Activated CD4-positive, alpha-beta T cell treated with anti-CD3 and anti-CD28 coated beads for 4 hours (primary cell): ENCODE measurements at places on chromosomes 16 and 17.

DNA sequence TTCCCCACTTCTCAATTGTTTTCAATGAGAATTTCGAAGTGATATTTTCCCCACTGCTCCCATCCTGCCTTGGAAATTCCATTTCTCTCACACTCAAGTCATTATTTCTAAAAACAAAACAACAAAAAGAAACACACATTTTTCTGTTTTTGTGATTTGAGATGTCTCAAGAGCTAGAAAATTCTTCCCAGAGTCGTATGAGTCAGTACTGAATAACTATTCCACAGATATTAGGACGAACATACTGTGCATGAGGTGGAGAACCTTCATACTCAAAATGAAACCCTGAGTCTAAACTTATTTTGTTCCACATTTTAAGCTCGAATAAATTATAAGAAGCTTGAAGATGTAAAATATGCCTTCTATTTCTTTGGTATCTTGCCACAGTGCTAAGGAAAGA is 204.6 kb downstream of the SLC39A11 start:
- no peak for DNase-seq

- DNase-seq: no peak
Observed at GRCh38 chr16:86075839-86076440, 177.0 kb downstream of the IRF8 start.

- no peak for DNase-seq
Observed at GRCh38 chr17:688100-688989, 26.3 kb downstream of the VPS53 start.

- DNase-seq: no peak
Observed at GRCh38 chr17:17043461-17044271, 1.4 kb downstream of the MPRIP start.

DNA sequence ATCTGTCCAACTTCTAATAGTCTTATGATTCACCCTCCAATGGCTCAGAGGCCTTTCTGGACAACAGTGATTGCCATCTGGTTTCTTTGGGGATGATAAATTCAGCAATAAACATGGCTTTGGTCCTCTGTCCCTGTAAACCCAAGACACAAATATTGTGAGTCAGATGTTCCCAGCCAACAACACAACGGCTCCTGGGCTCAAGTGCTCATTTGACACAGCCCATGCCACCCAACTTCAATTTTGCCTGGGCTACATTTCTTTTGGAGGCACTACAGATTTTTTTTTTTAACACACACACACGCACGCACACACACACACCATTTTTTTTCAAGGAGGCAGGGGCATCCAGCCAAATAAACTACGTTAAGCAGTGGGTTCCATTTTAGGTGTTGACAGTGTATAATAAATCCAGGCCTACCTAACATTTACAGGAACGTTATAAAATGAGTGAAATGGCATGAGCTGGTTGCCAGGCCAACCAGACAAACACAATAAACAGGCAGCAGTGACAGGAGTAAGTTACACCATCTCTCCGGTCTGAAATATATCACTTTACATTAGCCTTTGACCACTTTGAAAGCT is 939.9 kb upstream of the SOX9 start:
- no peak for DNase-seq

GRCh38 chr17:39973496-39973895 is 7.1 kb upstream of the PSMD3 start:
- no peak for DNase-seq

DNA sequence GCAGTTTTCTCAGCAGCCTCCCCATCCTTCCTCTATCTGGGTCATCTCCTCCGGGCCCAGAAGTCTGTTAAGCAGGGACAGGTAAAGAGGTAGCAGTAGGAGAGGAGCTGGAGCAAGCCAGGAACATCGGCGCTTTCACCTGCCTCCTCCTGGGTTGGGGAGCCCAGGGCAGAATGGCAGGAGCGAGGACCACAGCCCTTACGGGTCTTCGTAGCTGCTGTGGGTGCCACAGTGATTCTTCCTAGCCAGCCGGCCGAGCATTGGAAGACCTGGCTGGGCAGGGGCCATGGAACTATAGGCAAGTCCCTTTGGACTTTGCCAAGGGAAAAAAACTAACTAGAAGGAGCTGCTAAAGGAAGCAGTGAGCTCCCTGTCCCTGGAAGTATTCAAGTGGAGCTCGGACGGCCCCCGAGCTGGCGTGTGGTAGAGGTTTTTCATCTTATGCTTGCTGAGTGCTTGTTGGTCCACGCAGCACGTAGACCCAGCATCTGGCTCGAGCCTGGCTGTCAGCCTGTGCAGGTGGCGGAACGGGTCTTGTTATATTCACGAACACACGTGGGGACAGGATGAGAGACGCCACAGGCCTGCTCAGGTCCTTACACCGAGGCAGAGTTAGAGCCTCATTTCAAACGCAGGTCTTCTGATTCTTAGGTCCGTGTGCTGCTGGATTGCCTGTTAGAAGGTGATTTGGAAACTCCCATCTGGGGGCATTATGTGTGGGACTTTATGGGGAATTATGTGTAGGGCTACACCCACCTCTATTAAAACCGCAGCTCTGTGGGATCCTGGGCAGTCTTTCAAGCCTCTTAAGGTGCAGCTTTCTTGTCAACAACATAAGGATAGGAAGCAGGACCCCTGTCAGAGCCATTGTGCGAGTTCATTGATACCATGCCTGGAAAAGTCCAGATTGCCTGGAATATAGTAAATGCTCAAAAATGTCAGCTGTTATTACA is 54.8 kb downstream of the OR1D5 start:
- DNase-seq: no peak

GRCh38 chr17:512926-513325 is 160.3 kb upstream of the RPH3AL start:
- DNase-seq: no peak

GRCh38 chr16:11414815-11415775 is 69.8 kb downstream of the RMI2 start:
- DNase-seq: no peak

DNA sequence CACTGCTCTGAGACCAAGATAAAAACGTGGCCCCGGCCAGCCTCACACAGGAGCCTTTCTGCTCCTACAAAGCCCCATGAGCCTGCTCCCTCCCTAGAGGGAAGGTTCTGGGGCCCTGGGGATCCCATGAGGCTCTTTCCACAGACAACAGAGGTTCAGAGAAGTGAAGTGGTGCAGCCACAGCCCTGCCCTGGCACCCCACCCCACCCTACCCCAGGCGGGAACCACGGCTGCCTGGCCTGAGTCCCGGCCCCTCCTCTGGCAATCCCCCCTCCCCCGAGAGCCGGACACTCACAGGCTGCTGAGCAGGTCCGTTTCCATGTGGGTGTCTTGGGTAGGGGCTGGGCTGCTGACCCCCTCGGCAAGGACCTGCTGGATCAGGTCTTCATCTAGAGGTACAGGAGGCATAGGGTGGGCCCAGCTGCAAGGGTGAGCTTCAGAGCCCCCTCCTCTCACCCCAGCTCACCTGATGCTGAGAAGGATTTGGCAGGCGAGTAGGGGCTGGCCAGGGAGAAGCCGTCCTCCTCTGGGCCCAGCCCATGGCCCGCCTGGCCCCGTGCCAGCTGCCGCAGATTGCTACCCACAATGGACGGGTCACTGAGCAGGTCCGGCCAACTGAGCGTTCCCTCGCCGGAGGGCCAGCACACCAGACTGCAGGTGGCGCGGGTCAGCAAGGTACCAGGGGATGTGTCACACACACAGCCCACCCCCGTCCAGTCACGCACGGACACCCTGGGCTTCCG is 38.7 kb downstream of the PKD1 start:
- no peak for DNase-seq

- DNase-seq: no peak
Observed at GRCh38 chr17:76820039-76820438, 48.2 kb upstream of the MGAT5B start.

- no peak for DNase-seq
Observed at GRCh38 chr17:38705523-38705802, 390 bp downstream of the MLLT6 start.

DNA sequence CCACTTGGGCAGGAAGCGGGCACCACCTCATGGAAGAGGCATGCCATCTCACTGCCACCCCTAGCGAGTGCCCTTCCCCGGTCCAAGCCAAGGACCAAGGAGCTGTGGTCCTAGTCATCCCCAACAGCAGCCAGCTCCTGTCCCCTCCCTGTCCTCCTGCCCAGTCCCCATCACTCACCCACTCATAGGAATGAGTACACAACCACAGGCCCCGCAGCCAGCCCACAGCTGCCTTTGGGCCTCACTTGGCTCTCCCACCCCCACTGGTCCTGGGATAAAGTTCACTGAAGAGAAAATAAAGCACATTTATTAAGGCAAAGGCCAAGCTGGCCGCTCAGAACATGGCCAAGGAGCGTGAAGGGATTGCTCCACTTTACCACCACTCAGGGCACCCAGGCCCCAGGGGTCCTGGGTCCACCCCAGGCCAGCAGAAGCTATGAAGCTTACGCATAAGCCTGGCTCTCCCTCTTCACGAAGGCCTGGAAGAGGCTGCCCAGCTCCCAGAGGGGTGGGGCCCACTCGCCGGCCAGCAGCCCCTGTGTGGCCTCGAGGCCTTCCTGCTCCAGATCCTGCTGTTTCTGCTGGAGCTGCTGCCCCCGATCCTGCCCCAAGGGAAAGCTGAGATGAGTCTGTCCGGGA is 3.6 kb downstream of the SCRN2 start:
- DNase-seq: no peak

DNA sequence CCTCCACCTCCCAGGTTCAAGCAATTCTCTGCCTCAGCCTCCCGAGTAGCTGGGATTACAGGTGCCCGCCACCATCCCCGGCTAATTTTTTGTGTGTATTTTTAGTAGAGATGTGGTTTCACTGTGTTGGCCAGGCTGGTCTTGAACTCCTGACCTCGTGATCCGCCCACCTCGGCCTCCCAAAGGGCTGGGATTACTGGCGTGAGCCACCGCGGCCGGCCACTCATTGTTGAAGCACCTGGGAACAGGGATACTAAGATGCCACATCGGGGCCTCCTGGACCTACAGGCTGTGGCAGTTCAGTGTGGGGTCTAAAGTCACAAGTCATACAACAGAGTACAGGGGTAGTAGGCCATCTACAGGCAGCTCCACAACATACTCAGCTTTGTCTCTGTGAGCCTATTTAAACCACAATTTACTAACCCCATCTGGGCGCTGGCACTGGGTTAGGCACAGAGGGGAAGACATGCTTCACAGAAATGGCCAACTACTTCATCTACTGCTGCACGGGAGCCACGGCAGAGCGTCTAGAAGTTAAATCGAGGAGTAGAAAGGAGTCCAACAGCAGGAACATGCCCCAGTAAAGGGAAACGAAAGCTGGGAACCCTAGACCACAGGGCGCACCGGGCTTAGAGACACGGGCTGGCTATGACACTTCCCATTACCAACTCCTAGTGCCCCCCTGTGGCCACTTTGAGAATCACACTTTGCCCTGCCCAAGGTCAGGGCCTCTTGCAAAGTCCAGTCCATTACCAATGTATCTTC is 4.3 kb downstream of the VAMP2 start:
- DNase-seq: peak; percentile 87

- no peak for DNase-seq
Observed at GRCh38 chr16:85335584-85336491, 223.6 kb upstream of the CIBAR2 start.

GRCh38 chr16:88315543-88316105 is 67.1 kb upstream of the ZNF469 start:
- DNase-seq: no peak

DNA sequence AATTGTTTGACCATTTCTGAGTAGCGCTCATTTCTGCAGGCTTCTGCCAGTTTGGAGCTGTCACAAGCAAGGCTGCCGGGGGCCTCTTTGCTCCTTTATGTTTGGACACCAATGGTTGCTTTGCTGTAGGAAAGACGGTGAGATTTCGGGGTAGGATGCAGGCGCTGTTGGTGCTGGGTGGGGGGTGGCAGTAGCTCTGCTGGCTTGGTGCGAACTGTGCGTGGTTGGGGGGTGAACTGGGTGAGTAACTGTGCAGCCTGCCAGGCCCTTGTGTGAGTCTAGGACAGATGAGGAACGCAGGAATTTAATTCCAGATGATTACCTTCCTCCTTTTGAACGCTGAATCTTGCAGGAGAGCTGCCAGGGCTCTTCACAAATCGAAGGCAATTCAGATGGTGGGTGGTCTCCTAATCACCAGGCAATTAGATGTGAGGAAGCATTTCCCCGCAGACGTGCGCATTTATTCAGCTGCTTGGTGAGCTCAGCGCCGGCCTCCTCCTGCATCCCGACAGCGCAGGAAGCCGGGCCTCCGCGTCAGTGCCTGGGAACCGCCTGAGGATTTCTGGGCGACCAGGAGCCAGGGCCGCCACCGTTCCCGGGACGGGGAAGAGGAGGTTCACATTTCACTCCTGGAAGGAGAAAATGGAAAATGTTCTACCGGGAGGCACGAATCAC is 154.4 kb downstream of the FOXL1 start:
- no peak for DNase-seq

DNA sequence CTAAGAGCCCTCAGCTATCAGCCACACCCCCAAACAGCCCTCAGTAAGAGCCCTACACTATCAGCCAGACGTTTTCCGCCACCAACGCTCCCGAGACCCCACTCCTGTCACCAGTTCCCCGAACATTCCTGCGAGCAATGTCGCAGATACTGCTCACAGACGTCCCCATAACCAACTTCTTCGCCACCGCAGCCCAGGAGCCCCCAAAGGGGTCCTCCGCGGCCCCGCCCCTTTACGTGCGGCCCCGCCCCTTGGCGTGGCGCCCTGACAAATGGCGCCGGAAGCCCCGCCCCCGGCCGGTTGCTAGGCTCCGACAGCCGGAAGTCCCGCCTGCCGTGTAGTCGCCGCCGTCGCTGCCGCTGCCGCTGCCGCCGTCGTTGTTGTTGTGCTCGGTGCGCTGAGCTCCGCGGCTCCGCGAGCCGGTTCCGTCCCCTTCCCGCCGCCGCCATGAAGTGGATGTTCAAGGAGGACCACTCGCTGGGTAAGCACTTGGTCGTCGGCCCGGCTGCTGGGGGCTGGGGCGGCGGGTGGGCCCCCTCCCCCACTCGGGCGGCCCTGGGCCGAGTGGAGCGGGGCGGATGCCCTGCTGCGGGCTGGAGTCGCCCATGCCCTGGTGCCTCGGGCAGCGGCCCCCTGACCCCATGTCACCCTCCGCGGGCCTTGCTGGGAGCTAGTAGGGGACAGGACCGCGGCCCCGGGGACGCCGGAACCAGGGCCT is at the start of gene GABARAPL2:
TSS of gene GABARAPL2 (plus strand) at position 340 of the 718 bp plus-strand sequence. CDS start at position 448, 108 bp downstream.
- peak; percentile 89 for DNase-seq

- DNase-seq: no peak
Observed at GRCh38 chr16:17389384-17389783, 81.4 kb downstream of the XYLT1 start.

- DNase-seq: no peak
Observed at GRCh38 chr16:11417487-11417886, 72.2 kb downstream of the RMI2 start.

DNA sequence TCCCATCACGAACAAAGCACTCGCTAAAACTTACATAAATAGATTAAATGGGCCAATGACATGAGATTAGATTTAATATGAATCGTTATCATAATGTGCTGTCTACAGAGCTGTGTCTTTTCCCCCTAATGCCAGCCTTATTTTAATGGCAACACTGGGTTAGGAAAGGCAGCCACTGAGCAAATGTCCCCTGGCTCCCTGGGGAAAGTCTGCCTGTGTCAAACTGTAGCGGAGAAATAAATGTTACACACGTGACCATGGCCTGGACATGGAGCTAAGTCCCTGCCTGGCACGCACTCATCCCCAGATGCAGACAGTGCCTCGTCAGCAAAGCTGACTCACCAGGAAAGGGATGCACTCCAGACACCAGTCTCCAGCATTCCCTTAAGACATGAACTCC is 61.3 kb upstream of the SDK2 start:
- DNase-seq: no peak
